ENCODE measurements at places on chromosomes 13 and 19.

DNA sequence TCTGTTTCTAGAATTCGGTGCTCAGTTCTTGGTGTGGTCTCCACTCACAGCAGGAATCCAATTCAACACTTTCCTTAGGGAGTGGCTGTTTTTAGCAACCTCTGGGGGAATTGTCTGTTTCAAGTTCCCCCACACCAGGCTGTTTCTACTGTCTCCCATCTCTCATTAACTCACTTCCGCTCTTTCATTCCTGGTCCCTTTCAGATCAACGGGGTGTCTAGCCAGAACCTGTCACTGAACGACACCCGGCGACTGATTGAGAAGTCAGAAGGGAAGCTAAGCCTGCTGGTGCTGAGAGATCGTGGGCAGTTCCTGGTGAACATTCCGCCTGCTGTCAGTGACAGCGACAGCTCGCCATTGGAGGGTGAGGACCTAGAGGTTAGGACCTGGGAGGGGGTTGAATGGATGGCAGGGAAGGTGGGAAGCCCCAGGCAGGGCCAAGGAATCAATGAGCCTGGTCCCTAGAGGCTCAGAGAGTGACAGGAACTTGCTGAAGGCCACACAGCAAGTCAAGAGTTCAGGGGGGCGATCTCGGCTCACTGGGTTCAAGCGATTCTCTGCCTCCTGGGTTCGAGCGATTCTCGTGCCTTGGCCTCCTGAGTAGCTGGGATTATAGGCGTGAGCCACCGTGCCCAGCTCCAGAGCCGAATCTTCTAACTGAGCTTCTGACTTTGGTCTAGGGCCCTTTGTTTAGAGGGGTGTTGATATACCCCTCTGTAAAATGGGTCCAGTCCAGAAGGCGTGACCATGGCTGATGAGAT, 25.5 kb downstream of the TJP3 start:
- no peak for DNase-seq

- no peak for DNase-seq
These were observed 52.4 kb downstream of the TSHZ3 start for GRCh38 chr19:31296741-31297390.

DNA sequence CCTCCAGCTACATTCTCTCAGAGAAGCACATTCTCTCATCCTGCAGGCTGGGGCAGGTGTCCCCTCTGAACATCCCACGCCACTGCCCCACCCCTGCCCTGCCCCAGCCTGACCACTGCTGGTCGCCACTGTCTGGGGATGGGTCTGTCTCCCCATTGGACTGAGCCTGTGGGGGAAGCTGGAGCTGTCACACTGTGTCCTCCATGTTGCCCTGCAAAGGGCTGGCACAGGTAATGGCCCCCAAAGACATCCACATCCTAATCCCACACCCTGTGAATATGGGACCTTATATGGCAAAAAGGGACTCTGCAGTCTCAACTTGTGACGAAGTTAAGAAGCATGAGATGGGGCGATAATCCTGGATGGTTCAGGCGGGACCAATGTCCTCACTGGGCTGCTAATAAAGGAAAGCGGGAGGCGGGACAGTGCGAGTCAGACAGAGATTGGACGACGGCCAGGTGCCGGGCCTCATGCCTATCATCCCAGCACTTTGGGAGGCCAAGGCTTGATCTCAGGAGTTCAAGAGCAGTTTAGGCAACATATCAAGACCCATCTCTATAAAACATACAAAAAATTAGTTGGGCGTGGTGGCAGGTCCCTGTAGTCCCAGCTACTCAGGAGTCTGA, 9.1 kb downstream of the AP2S1 start:
- no peak for DNase-seq

DNA sequence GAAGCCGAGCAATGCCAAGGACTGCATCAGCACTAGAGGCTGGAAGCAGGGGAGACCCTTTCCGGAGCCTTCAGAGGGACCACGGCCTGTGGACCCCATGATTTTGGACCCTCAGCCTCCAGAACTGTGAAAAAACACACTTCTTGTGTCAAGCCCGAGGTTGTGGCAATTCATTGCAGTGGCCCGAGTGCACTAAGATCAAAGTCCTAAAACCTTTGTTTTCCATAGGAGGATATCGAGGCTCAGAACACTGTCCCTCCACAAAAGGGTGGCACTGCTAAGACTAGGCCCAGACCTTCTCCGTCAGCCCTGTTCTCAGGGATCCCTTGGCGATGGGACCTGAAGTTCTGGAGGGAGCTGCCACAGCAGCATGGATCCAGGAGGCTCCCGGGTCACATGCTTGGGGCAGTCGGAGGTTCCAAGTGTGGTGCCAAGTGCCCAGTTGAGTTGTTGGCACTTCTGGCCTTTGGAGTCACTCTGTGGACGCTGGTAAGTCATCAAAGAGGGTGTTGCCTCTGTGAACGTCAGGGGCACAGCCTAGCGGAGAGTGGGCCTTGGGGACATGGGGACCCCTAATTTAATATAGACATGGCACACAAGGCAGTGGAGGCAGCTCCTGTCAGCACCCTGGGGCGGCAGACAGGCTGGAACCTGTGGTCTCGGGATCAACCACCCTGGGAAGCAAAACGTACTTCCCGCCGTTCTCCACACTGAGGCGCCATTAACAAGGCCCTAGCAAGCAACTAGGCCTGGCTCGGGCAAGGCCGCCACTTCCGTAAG, 199.2 kb downstream of the COL4A1 start:
- no peak for DNase-seq

DNA sequence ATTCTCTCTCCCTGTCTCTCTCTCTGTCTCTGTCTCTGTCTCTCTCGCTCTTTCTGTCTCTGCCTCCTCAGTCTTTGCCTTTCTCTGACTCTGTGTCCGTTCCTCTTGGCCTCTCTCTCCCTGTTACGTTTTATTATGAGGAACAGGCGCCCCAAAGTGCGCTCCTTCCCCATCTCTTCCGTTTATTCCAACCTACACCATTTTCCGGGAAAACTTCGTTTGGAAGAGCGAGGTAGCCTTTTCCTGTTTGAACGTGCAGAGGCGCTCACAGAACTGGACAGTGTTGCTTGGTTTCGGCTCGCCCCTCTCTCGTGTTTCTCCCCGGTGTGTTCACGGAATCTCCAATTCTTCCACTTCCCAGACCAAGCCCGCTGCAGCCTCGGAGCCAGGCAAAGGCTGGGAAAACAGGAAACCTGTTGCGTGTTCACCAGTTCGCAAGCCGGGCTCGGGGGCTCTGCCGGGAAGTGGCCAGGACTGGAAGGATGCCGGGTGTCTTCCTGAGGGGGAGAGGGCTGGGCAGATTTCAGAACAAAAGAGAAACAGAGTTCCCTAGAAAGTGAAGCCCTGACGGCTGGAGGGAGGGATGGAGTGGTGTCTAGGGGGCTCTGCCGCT, 605 bp downstream of the TMEM255B start:
- DNase-seq: no peak

DNA sequence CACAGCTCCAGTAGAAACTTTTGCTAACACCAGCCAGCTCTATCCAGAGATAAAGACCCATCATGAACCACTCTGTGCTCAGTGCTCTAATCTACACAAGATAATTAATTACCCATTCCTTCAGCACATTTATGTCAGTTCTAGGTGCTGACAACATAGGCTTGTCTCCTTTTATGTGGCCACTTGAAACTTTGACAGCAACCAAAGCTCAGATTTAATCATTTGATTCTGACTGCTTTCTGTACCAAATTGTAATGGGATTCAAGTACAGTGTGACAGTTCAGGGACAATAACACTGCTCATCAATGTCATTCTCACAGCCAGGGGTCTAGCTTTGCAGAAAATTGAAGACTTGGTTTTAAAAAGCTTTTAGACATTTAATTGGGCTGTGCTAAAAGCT, 266.6 kb downstream of the KCTD12 start:
- no peak for DNase-seq

GRCh38 chr19:19111136-19111835, 27.0 kb downstream of the TMEM161A start:
- DNase-seq: no peak

- DNase-seq: no peak
These were observed 16.0 kb downstream of the CSNK1G2 start for GRCh38 chr19:1956868-1957492.

DNA sequence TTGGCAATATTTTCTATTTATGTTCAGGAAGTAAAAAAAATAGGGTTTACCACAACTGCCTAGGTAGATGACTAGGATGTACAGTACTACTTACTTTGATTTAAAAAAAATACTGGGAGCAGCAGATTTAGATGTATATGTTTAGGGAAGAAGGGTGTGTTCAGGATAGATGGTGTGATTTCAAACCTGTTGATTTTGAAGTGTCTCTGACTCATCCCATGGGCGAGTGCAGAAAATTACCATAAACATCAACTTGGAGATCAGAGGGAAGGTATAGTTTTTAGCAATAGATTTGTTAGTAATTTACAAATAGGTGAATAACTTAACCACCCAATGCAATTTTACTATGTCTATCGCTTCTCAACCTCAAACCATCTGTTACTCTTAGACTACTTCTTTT, 214.8 kb downstream of the NDFIP2 start:
- DNase-seq: no peak

GRCh38 chr13:20106742-20107141, 54.1 kb downstream of the GJA3 start:
- no peak for DNase-seq

DNA sequence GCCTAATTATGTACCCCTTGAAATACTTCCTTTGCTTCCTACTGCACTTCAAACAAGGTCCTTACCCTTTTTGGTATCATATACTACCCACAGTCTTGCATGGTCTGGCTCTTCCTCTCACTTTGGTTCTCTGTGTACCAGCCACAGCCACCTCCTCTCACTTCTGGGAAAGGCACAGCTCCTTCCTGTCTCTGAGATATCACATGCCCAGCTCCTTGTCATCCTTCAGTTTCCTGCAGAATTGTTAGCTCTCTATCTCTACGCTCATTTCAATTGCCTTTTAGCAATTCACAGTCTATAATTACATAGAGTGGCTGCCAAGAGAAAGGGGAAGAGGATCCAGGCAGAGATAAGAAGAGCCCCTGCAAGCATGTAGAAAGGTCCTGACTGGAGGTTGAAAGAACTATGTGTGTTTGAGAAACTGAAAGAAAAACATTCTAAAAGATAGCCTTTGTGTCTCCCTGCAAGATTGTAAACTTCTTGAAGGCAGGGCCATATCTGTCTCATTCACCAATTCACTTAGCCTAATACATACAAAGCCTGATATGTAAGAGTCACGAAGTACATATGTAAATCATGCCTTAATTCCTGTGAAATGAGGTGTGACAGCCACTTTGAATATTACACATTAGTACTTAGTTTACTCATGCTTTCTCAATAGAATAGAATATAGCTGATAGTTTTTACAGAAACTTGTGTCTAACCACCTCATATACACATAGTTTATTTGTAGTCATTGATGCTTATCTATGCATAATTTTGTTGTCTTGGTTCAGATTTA, 933.1 kb downstream of the DIAPH3 start:
- no peak for DNase-seq

DNA sequence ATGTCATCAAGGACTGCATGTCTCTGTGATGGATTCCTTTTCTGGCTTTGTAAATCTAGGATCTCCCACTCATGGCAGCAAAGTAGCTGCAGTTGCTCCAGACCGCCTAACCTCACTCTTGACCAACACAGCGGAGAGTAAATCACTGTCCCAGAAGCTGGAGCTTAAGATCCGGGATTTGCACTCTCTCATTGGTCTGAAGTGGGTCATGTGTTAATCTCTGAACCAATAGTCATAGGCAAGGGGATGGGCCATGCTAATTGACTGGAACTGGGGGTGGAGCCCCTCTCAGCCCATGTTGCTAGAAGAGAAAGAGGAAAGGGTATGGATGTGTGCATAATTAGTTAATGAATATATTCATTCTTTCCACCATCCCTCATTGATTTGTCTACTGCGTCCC, 34.0 kb downstream of the VAV1 start:
- no peak for DNase-seq

- no peak for DNase-seq
These were observed 26.0 kb upstream of the MAB21L1 start for GRCh38 chr13:35502456-35502855.

- DNase-seq: no peak
These were observed 12.7 kb downstream of the LYL1 start for GRCh38 chr19:13089857-13090507.

- no peak for DNase-seq
These were observed 65.8 kb downstream of the MRPL57 start for GRCh38 chr13:21242236-21242635.

- DNase-seq: no peak
These were observed 194.5 kb upstream of the UBL3 start for GRCh38 chr13:30044932-30045331.

- no peak for DNase-seq
These were observed 2.7 kb downstream of the S1PR2 start for GRCh38 chr19:10228393-10228792.

GRCh38 chr13:100764937-100765336, 90.3 kb upstream of the TMTC4 start:
- no peak for DNase-seq

GRCh38 chr19:6161271-6161850, 25.9 kb downstream of the ACSBG2 start:
- DNase-seq: no peak

DNA sequence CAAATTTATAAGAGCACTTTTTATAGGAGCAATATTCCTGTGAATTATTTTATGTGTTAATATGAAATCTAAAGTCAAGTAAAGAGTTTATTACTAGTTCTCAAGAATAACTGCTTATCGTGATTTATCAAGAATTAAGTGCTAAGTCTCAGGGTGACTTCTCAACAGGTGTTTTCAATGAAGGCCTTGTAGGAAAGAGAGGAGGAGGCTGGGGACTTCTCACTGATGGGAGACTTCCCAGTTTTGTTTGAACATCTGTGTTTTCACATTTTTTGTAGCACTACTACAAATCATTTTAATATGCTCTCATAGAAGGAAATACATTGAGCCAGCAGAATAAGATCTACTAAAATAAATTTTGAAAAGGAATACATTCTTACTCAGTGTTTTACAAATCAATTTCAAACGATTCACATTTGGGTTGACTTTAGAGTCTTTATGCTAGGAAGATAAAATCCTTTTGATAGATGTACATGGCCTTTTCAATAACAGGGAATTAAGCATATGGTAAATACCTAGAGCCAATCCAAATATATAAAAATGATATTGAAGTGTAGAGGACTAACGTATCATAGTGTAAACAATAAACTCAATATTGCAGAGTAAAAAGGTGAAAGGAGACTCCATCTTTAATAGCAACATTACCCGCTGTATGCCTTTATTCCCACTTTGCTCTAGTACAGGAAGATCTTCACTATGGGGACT, 6.8 kb downstream of the PCDH17 start:
- no peak for DNase-seq

GRCh38 chr19:39325778-39326665, 5.4 kb upstream of the LRFN1 start:
- DNase-seq: no peak
